CD4-positive, alpha-beta T cell treated with Interleukin-10 for 1 hour (primary cell): ENCODE measurements at places on chromosomes 4 and X.

DNA sequence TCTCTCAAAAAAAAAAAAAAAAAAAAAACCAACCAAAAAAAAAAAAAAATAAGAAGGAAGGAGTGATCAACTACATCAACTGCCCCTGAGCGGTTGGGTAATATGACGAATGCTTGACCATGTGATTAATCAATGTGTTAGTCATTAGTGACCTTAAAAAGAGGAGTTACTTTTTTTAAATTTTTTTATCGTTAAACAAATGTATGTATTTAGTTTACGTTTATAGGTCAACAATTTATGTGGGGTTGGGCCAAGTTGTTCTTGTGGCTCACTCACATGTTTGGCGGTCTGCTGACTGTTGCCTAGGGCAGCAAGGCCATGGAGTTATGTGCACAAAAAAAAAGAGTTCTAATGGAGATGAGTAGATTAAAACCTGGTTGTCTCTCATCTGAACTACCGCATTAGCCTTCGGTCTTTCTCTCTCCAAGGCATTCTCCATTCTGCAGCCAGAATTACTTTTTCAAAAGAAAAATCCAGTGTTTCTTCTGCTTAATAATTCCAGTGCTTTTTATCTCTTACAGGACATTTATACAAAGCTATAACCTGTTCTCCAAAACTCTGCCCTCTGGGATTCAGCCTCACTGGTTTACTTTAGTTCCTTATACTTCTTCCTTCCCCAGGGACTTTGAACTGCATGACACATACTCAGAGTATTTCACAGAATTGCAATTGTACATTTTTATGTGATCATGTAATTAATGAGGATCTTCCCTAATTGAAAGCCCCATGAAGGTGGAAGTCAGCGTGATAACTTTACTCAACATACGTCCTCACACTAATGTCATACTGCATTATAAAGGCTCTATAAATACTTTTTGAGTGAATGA lies 505.5 kb downstream of the ANKRD50 start:
- no peak for DNase-seq

- DNase-seq = no peak
Observed at GRCh38 chrX:43527801-43528200, 128.3 kb upstream of the MAOA start.

GRCh38 chr4:118340109-118340508 lies 12.7 kb downstream of the PRSS12 start:
- no peak for DNase-seq

- DNase-seq = peak; percentile 66
Observed at GRCh38 chrX:20265221-20265725, 1.4 kb downstream of the RPS6KA3 start.

GRCh38 chr4:69239557-69240168 lies 25.1 kb upstream of the UGT2B11 start:
- DNase-seq = no peak

- no peak for DNase-seq
Observed at GRCh38 chr4:81914623-81915022, 442.9 kb upstream of the RASGEF1B start.

GRCh38 chrX:12901486-12901885 lies 4.9 kb upstream of the TLR8 start:
- peak; percentile 64 for DNase-seq

GRCh38 chr4:80529026-80529425 lies 193.5 kb downstream of the CFAP299 start:
- no peak for DNase-seq

DNA sequence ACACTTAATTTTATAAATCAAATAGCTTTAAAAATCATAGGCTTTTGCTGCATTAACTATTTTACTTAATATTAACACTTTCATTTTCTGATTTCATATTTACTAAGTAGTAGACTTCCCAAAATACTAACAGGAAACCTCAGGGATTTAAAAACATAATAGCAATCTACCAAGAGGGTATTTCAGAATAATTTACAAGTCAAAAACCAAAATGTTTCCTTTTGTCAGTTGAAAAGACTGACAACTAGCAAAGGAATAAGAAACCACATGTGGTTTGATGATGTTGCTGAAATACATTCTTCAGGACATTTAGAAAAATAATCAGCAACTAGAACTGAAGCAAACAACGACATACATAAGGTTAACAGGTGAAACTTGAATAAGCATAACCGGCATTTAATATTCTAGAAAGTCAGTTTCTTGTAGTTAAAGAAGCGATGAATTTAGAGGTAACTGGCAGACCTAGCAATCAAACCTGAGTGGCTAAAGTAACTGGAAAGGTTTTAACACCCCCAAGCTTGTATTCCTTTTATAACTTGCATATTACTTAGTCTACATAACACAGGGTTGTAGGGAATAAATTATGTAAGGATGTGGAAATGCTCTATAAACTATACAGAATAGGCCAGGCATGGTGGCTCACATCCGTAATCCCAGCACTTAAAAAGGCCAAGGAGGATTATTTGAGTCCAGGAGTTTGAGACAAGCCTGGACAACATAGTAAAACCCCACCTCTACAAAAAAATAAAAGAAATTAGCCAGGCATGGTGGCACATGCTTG lies 40.0 kb downstream of the DHX15 start:
- no peak for DNase-seq

DNA sequence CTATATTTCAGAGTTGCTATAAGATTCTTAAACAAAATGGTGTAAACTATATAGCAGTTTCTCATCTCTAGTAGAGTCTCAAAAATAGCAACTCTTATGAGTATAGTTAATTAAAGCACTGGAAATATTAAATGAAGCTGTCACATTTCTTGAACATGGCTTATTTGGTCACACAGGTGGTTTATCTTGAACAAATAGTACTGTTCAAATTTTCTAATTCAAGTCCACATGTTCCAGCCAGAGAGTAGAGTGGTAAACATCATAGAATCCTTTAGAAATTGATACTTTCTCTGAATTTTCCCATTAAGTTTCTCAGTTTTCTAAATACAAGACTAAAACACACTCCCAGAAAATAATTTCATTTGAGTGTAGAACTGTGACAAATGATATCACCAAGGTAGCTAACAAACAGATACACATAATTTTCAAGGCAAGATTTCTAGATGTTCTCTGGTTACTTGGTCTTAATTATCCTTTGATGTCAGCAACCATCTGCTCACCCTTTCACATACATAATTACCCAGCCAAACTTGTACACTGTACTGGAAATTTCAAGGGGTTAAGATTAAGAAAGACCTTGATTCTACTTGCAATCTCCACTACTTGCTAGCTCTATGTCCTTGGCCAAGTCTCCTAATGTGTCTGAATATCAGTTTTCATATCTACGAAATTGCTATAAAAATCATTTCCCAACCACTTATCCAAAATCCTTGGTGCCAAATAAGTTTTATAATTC lies 24.3 kb upstream of the PAK3 start:
- no peak for DNase-seq

GRCh38 chrX:88202149-88202548 lies 544.9 kb upstream of the CPXCR1 start:
- no peak for DNase-seq

GRCh38 chr4:111283066-111283677 lies 660.3 kb upstream of the PITX2 start:
- peak; percentile 24 for DNase-seq

GRCh38 chr4:94426783-94427182 lies 25.0 kb upstream of the PDLIM5 start:
- DNase-seq = no peak

- no peak for DNase-seq
Observed at GRCh38 chrX:139691843-139692505, 16.0 kb downstream of the MCF2 start.

GRCh38 chr4:105461621-105462382 lies 12.1 kb downstream of the PPA2 start:
- no peak for DNase-seq

DNA sequence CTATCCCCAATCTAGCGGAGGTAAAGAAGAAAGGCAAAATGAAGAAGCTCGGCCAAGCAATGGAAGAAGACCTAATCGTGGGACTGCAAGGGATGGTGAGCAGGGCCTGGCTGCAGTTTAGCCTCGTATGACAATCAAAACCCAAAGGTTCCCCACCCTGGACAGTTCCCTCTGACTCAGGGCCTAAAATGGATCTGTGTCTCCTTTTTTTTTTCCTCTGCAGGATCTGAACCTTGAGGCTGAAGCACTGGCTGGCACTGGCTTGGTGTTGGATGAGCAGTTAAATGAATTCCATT lies 986 bp downstream of the HDAC6 start:
- no peak for DNase-seq

GRCh38 chr4:41366911-41367517 lies 110.3 kb downstream of the UCHL1 start:
- DNase-seq = no peak

DNA sequence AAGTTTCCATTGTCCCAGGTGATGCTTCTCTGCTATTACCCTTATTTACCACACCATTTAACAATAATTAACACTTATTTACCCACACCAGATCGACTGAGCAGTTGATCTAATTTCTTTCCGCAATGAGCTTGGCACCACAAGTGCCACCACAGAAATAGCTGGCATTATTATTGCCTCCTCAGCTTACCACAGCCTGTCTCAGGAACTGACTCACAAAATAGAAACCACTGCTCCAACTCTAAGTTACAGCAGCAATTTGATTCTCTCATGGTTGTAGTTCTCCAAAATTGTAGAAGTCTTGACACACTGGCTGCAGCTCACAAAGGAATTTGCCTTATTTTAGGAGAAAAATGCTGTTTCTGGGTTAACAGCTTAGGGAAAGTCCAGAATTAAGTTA lies 22.5 kb downstream of the ZNF721 start:
- no peak for DNase-seq

- no peak for DNase-seq
Observed at GRCh38 chr4:5710065-5710960, 688 bp upstream of the EVC start.

DNA sequence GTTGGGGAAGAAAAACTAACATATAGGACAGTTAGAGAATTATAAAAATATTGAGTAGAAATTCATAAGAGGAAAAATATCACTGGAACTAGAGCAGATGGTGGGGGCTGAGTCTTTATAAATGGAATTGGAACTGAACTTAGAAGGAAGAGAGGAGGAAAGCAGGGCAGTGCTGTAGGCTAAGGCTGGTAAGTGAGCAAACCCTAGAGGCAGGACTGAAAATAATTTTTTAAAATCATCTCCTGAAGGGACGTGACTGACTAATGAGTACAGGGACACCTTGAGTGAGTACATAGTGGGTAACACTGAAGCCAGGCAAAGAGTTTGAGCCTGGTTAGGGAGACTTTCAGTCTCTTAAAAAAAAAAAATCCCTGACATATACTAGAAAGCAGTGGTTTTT lies 63.3 kb downstream of the GALNT7 start:
- no peak for DNase-seq

GRCh38 chr4:166075599-166075998 lies 202.6 kb downstream of the TLL1 start:
- DNase-seq = no peak
